Bone marrow (tissue), 2 donors: ENCODE measurements at places on chromosomes 12 and 14.

- DNase-seq = no peak
Observed at GRCh38 chr14:102501751-102502315, 7.7 kb downstream of the ANKRD9 start.

DNA sequence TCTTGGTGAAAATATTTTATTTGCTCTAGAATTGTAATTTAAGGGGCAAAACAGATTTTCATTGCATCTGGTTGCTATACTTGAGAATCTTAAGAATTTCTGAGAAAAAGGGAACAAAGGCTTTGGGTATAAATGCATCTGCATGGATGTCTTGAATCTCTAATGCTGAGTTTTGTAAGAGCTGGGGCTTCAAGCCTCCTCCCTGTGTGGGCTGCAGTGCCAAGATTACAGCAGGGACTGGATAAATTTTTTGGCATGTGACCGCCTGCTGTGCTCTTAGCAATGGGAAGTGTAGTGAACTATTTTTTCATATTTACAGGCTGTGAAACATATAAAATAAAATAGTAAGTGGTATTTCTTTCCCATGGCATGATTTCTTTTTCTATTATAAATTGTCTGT is 70.0 kb downstream of the SLC38A6 start:
- no peak for DNase-seq

- DNase-seq = peak; percentile 71
Observed at GRCh38 chr12:94074980-94075629, 73.3 kb upstream of the PLXNC1 start.

DNA sequence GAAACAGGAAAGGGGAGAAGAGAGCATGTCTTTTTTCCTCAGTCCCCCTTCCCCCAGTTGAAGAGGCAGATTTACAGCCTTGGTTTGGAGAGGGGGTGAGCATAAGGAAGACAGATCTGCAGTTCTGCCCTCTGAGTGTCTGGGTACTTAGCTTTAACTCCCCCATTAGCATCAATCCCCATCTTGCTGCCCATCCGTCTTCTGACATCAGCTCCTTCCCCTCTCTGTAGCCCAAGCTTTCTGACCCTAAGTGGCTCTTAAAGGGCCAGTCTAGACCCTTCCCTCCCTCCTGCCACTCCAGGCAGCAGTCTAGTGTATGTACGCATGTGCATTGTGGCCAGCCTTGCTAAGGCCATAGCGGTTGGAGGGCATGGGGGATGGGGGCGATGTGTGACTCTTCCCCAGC is 7.3 kb downstream of the GPR84 start:
- no peak for DNase-seq

DNA sequence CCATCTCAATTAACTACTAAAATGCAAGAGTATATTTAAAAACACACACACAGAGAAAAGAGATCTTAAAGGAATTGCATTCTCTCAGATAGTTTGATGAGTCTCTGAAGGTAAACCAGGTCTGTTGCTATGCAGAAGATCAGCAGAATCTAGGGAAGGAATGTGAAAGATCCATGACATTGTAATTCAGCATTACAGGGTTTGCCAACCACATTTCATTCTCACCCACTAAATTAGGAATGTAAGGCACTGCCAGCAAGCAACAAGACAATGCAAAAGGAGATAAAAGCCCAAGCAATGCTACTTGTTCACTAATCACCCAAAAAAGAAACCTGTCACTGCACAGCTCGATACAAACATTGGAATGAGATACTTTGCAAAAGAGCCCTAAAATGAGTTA is 106.3 kb downstream of the LRIG3 start:
- no peak for DNase-seq
